ENCODE measurements at places on chromosomes 3 and 15.

DNA sequence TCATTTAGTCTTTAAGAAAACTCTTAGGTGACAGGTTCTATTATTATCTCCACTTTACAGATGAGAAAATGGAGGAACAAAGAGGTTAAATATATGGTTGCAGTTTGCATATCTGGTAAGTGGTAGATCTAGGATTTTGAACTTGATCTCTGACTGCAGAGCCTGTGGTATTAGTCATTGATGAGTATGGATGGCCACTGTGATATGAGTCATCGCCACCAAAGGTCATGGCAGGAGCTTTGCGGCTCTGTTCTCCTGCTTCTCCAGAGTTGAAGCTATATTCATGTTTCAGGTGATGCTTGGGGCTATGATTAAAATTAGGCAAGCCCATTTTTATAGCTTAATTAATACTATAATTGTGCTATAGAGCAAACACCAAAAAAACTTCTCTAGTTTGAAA is 306.2 kb upstream of the DPPA4 start:
- no peak for DNase-seq

DNA sequence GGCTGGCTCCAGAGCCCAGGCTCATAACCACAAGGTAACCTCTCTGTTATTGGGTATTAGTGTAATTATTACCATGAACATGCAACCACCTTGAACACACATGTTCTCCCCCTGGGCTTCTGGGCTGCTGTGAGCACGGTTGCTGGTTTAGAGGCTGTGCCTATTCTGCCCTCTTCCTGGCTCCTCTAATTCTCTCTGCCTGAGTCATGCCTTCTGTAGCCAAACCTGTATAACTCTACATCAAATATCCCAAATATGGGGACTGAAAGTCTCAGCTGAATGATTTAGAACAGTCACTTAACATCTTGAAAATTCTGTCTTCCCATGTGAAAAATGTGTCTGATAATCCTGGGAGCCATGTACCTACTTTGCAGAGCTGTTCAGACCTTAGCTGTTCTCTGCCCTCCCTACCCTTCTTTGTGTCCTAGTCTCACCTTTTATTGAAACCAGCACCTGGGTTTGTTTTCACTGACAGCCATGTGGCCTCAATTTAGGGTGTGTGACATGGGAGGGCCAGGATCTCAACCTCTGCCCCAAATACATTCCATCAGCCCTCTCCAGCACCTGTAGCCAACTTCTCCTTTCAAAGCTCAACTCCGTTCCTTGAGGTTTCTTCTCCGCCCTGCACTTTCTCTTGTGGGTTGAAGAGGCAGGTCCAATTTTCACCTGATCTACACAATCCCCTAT is 60.7 kb downstream of the PDZRN3 start:
- DNase-seq, result no peak

DNA sequence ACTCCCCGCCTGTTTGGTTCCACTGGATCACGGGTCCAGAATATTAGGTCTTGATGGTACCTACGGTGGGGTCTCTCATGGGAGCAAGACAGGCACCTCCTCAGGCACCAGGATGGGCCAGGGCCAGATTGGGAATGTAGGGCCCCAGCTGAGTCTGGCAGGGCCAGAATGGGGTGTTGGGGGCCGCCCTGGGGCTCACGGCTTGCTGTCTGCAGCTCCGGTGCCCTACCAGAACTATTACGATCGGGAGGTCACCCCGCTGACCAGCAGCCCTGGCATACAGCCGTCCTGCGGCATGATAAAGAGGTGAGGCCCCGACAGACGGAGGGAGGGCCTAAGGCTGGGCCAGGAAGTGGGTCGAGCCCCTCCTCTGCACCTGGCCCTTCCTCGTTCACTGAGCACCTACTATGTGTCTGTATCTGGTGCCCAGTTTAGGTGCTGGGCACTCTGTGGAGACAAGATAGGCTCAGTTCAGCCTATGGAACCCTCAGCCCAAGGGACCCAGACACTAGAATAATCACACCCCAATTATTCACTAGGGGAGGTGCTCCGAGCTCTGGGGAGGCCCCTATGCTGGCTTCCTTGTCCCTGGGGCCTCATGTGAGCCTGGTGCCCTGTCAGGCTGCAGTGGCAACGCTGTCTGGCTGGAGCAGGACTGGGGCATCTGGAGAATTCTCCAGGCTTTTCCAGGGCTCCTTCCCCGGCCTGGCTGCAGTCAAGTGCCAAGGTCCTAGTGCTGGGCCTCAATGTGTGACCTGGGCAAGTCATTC is 37.9 kb downstream of the PSTPIP1 start:
- no peak for DNase-seq

GRCh38 chr3:5980475-5980874 is 793.0 kb downstream of the EDEM1 start:
- no peak for DNase-seq

- DNase-seq, result no peak
Measured at GRCh38 chr15:61483599-61483998, 254.5 kb upstream of the RORA start.

Data from effector CD4-positive, alpha-beta T cell (primary cell).